ENCODE measurements at places on chromosomes 16 and 17.

- no peak for DNase-seq
These were observed 111.7 kb upstream of the CDH5 start for GRCh38 chr16:66254751-66255150.

- DNase-seq = peak; percentile 75
These were observed 112.4 kb downstream of the SPECC1 start for GRCh38 chr17:20121359-20122253.

- peak; percentile 17 for DNase-seq
These were observed 34.1 kb upstream of the ABCA6 start for GRCh38 chr17:69175625-69176456.

- no peak for DNase-seq
These were observed 59.6 kb upstream of the ADCY9 start for GRCh38 chr16:4175849-4176248.

- DNase-seq = peak; percentile 8
These were observed 48.1 kb downstream of the MYO18A start for GRCh38 chr17:29131814-29132682.

- DNase-seq = no peak
These were observed 1.4 kb downstream of the MFAP4 start for GRCh38 chr17:19385521-19385983.

DNA sequence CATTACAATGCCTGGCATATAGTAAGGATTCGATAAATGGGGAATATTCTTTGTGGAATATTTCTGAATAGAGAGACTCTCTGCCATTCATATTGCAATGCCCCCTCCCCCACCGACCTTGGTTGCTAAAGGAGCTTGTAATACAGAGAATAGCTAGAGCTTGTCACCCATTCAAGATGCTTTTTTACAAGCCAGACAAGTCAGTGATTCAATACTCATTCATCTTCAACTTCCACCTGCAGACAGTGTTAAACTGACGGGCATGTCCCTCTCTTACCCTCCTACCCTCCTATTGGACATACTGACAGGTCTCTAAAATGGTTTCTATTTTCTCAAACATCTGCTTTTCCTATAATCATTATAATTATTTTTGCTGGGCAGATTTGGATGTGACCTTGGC, 257.4 kb downstream of the KCNJ2 start:
- DNase-seq = no peak

- no peak for DNase-seq
These were observed 66.4 kb upstream of the MED9 start for GRCh38 chr17:17410357-17410756.

DNA sequence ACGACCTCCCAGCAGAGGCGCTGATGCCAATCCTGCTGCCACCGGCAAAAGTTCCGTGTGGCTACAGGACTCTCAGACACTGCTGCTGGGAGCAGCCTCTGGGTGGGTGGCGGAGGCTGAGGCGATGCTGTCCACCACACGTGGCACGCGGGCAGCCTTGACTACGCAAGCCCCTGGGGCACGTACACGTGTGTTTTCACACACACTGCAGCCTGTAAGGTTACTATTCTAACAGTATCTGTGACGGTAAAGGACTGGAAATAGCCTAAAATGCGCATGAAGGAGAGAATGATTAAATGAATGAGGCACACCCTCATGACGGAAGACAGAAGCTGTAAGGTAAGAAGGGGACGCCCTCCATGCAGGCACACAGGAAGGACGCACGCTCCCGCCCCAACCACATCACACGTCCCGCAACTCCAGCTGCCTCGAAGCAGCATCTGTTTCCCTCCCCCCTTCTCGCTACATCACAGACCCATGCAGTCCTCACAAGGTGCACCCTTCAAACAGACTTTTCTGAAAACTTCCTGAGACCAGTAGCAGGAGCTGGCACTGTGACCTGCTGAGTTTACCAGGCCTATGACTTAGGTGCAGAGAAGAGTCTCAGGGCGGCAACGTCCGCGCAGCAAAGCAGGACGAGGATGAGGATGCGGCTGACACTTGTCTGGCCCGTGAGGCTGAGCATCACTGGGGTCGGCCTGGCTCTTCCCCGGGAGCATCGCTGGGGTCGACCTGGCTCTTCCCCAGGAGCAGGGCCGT, 28.7 kb upstream of the FASN start:
- DNase-seq = no peak

DNA sequence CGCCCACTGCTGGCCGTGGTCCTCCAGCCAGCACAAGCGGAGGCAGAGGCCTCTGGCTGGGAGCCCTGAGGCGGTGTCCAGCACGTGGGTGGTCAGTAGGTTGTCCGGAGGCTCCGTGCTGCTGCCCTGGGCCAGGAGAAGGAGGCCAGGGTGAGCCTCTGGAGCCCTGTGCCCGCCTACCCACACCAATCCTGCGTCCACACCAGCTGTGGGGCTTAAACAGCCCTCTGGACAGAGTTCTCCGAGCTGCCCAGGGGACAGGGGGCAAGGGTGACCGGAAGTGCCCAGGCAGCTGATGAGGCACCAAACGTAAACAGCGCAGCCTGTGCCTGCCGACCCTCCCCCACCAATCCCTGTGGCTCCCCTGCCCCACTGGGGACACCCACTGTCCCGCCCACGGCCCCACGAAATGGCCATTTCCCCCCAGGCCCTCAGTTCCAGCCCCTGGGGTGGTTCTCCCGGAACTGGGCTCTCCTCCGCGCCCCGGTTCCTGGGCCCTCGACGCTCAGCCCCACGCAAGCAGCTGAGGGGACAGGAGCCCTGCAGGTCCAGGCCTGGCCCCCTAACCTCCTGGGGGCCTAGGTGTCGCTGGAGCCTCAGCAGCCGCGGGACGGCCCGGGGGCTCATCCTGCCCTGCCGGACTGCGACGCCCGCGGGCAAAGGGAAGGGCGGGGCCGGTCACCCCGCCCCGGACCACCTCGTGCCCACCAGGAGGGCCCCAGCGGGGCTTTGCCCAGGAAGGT, 27.9 kb upstream of the DBNDD1 start:
- DNase-seq = no peak

DNA sequence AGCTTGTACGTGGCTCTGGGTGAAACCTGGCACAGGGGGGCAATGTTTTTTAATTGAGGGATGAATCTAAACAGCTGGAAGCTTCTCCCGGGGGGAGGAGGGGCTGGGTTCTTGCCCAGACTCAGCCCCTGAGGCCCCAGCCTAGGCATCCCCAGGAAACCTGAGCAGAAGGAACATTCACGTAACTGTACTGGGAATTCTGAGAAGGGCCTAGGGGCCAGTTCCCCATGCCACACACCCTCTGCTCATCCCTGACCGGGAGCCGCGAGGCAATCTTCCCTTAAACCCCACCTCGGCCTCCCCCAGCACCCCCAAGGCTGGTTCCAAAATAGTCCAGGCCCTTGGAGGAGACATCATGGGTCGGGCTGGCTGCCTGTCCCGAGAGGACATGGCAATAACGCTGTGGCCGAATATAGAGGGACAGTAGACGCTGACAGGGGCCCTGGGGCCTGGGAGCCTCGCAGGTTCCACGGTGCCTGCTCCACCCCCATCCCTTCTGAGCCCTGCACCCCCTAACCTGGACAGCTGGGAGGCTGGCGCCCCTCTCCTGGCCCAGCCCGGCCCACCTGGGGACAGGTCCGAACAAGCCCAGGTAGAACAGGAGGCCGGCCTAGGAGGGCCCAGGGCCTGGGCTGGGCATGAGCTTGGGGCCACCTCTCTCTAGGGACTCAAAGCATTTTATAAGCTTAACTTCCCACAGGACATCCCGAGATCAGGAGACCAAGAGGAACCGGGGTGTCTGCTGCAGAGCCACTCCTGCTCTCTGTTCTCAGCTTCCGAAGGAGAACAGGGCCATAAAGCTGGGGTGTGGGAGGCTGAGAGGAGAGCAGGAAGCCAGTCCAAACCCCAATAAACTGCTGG, 83.2 kb upstream of the TOB1 start:
- no peak for DNase-seq

- no peak for DNase-seq
These were observed 311.0 kb upstream of the TNRC6C start for GRCh38 chr17:77647531-77647930.

GRCh38 chr16:69223882-69224281, 36.9 kb downstream of the SNTB2 start:
- no peak for DNase-seq

DNA sequence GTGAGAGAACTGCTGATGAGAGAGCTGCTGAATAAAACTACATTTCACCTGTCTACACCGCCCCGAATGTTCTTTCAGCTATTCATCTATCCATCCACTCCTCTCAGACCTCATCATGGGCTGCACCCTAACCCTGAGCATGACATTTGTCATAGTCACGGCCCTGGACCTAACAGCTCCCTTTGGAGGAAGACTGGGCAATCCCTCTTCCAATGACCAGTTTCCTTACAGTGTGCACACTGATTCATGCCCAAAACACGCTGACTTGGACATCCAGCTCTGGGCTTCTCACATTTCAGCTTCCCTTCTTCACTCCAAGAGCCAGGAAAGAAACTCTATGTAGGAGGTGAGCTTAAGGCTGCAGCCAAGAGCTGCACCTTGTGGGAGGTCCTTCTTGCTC, 41.8 kb upstream of the ARL4D start:
- DNase-seq = no peak

DNA sequence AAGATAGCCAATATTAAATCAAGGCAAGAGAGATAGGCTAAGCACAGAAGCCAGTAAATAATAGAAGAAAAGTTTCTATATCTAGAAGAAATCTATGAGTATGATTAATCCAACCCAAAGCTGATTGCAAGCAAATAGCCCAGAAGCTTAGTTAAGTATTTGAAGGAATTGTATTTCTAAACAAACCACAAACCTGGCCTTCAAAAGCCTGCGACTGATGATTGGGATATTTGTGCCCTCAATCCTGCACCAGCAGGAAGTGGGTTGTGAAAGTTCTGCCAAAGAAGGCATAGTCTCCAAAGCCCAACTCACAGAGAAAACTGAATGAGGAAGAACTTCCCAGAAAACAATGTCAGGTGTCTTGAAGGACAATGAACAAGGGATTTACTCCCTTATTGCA, 114.5 kb upstream of the C17orf78 start:
- no peak for DNase-seq

DNA sequence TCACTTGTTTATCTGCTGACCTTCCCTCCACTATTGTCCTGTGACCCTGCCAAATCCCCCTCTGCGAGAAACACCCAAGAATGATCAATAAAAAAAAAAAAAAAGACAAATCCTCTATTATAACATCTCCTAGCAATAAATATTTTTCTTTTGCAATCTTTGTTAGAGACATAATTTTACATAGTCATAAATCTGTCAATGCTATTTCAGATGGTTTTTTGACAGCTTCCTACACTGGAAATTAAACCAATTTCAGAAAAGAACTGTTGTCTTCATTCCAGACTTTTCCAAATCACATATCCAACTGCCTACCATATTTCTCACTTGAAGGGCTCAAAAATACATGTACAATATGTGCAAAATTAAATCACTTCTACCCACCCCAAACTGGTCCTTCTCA, 3.7 kb downstream of the METTL16 start:
- DNase-seq = no peak

GRCh38 chr16:81686391-81687130, 92.5 kb upstream of the PLCG2 start:
- DNase-seq = peak; percentile 100

DNA sequence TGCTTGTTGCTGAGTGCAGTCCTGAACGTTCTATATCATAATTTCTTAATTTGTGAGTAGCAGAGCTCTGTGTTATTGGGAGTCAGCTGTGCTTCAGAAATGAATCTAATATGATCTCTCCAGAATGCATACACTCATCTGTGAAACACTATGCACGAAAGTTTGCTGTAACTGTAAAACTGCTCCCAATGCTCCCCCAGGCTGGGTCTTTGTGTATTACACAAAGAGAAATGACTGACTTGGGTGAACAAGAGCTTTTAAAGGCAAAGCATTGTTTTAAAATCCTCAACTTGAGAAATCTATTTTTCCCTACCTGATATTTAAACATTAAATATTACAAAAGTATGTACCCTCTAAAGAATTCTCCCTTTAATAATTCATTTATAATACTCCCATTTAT, 636.7 kb upstream of the KIF2B start:
- DNase-seq = no peak

DNA sequence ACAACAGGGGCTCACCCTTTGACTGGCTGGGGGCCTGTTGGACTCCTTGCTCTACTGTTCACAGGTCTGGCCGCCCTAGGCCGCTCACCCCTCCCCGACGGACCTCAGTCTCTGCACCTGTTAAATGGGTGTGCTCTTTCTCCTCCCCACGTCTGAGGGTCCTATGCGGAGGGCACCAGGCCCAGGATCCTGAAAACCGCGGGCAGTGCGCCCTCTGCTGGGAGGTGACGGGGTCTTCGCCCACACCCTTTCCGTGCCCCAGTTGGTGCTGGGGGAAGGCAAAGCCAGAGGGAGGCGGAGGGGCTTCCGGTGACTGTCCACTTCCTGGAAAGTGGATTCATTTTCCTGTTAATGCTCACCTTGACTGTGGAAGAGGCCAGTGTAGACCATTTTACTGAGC, 1010.9 kb downstream of the KCNJ18 start:
- no peak for DNase-seq

- DNase-seq = no peak
These were observed 101.3 kb upstream of the C17orf78 start for GRCh38 chr17:37274461-37274860.

- DNase-seq = no peak
These were observed 44.5 kb downstream of the CUEDC1 start for GRCh38 chr17:57910462-57911420.

DNA sequence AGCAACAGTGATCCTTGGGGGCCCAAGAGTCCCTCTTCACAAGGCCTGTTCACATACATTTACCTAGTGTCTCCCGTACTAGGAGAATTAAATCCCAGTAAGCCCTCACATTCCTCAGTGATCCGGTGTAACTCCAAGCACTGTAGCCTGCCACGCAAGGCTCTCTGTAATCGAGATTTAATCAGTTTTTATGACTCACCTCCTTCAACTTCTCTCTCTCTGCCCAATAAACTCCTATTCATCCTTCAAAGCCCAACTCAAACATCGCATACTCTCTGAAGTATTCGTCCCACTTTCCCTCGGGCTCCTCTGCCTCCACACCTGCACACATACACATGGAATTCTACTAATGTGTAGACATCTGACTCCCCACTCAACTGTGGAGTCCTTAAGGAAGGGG, 141.8 kb downstream of the CMIP start:
- no peak for DNase-seq

- DNase-seq = no peak
These were observed 10.2 kb downstream of the FOXF1 start for GRCh38 chr16:86520317-86521210.

DNA sequence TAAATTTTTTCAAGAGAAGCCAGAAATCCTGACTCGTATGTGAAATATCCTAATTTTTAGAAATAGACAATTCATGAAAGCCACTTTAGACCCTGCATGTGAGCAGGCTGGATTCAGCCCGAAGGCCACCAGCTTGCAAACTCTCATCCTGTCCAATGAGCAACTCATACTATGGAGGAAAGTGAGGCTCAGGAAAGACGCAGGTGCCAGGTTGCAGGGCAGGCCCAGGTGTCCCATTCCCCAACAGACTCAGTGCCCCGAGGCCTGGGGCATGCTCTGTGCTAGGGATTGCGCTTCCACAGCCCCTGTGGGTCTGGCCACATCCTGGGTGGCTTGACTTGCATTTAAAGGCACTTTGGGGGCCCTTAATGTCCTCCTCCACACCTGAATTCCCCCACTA, 16.7 kb upstream of the RASD1 start:
- DNase-seq = no peak

GRCh38 chr16:29903590-29903989, 3.3 kb downstream of the ASPHD1 start:
- DNase-seq = no peak

Data from hematopoietic multipotent progenitor cell treated with erythropoietin and hydrocortisone succinate and interleukin-3 and kit ligand, for 8 days (in vitro differentiated cells).